ENCODE measurements at places on chromosomes 3 and 15.

DNA sequence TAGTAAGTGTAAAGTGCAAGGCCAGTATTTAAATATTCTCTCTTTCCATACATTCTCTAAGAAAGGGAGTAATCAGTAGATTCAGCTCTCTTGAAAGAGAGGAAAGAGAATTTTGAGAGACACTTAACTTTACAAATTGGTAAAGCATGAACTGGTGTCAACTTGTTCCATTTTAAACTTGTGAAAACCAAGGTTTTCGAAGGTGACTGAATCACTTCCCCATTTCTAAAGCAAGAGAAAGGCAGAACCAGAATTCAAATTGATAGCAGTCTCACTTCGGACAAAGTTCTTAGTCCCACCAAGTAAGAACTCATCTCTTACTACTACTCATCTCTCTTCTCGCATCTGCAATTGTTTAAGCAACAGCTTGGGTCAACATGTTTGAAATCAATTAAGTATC, 22.4 kb downstream of the TJP1 start:
- DNase-seq = no peak

- DNase-seq = no peak
Measured at GRCh38 chr15:39713846-39714245, 68.8 kb downstream of the FSIP1 start.

DNA sequence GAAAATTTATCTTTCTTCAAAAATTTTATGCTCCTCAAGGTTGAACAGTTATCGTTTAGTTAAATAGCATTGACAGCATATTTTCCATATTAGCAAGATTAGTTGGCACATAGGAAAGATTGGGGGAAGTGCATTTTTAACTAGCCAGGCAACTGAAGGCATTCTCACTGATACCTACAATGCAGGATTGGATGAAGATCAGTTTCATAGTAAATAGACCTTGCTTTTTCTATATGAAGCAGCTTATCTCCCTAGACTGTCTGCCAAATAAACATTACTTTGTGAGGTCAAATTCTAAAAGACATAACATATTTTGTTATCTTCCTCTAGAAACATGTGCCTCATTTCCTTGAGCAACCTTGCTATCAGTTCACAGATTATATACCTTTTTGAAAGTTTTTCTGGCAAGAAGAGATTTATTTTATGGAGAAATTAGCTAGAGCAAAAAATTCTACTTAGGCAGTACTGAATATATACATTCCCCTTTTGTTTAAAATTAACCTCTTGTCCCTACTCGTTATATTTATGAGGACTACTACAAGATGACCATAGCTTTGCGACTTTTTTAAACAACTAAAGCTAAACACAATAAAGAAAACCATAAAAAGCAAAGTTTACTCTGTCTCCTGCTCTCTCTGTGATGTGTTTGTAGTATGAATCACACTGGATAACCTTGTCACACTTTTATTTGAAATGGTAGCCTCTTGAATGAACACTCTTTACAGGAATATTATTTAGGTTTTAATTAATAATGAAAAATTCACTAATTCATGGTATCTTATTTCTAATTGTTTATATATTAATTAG, 654.9 kb upstream of the TBL1XR1 start:
- no peak for DNase-seq

GRCh38 chr15:76327191-76328105, 9.1 kb upstream of the ISL2 start:
- DNase-seq = no peak

DNA sequence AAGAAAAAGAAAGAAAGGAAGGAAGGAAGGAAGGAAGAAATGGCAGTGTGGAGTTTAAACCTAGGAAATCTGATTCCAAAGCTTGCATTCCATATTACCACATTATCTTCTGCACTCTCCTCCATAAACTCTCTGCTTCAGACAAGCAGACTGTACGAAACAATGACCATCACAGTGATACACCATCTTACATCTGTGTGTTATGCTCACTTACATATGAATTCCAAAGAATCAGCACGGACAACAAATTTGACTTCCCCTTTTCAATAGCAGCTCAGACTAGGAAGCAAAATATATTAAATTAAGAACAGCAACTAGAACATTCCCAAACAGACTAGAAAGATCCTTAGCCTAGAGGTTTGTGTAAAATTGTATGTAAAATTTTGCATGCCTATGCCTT, 18.0 kb upstream of the PPM1L start:
- no peak for DNase-seq

All from stimulated activated CD4-positive, alpha-beta T cell treated with anti-CD3 and anti-CD28 coated beads, Interleukin-4, amount 100 ng/mL, for 48 hours (primary cell).